Activated CD4-positive, alpha-beta memory T cell treated with anti-CD3 and anti-CD28 coated beads for 36 hours (primary cell): ENCODE measurements at places on chromosomes 5 and 9.

DNA sequence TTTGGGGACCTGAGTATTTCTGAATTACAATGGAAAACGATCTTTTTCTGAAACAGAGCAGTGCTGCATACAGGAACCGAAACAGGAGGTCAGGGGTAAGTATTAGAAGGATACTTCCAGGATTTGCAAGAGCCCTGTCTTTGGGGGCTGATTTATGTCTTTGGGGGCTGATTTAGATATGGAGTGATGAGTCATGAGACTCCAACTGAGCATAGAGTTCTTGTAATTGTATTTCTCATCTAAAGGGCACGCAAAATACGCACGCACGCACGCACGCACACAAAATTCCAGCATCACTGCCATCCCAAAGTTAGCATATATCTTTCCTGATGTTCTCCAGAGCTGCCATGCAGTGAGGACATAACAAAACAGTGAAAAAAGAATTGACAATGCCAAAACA lies 414.8 kb upstream of the CCNH start:
- DNase-seq, result no peak
- H3K4me3 ChIP-seq, result no peak overlapping the region
- H3K27me3 ChIP-seq, result no peaks in the 10 kb centered on the region

- H3K4me1 ChIP-seq, result no peaks in the 10 kb centered on the region
- no peaks in the 10 kb centered on the region for H3K27me3 ChIP-seq
- no peak for DNase-seq
Observed at GRCh38 chr9:81804306-81804705, 115.0 kb upstream of the TLE1 start.

DNA sequence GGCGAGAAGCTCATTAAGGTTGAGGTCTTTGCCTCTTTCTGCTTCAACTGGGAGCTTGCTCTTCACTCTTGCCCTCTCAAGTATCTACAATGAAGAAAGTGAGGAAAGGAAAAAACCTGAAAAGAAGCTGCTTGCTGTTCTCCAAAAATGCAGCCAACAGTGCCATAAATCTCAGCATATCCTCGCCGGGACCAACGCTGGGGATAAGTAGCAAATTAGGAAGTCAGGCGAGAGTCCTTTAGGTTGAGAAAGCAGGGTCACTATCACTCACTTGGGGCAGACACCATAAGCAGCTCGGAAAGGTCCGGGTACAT lies 399 bp downstream of the NUP155 start:
- peak overlapping the region; percentile 94 for H3K4me3 ChIP-seq
- DNase-seq, result no peak
- peaks cover 27% of the 10 kb centered on the region for H3K4me1 ChIP-seq
- peak overlapping the region; percentile 90 for H3K27ac ChIP-seq
- no peaks in the 10 kb centered on the region for H3K27me3 ChIP-seq
- peaks cover 6% of the 10 kb centered on the region for H3K36me3 ChIP-seq

GRCh38 chr9:123447934-123448646 lies 92.1 kb downstream of the CRB2 start:
- H3K4me1 ChIP-seq, result no peaks in the 10 kb centered on the region
- H3K27me3 ChIP-seq, result no peaks in the 10 kb centered on the region
- peaks cover 8% of the 10 kb centered on the region for H3K36me3 ChIP-seq

GRCh38 chr5:115873392-115873791 lies 31.7 kb downstream of the AP3S1 start:
- no peaks in the 10 kb centered on the region for H3K27me3 ChIP-seq
- H3K27ac ChIP-seq, result no peak overlapping the region
- no peak for DNase-seq
- H3K36me3 ChIP-seq, result peaks cover 43% of the 10 kb centered on the region
- no peak overlapping the region for H3K4me3 ChIP-seq
- H3K4me1 ChIP-seq, result no peaks in the 10 kb centered on the region

DNA sequence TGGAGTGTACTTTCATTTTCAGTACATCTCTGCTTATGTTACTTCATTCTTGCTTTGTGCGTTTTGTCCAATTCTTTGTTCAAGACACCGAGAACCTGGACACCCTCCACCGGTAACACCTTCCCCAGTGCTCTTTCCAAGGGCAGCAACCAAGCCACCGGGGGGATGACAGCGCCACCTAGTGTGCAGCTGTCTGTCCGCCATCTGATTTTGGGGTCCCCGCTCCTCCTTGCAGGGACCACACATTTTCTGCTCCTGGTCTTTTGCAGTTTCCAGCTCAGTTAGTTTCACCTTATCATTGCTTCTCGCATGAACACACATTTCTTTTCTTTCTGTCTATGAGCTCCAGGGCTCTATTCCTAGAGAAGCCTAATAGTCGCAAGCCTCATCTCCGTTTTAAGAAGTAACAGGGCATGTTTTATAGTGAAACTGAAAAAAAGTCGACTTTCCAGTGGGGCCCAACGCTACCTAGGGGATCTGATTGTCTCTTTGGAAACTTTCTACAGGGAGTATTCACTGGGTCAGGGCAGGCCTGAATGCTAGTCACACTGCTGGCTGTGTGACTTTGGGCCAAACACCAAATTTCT lies 152.1 kb downstream of the FSTL4 start:
- DNase-seq, result peak; percentile 63
- H3K4me1 ChIP-seq, result peaks cover 7% of the 10 kb centered on the region
- no peak overlapping the region for H3K4me3 ChIP-seq
- H3K27me3 ChIP-seq, result peaks cover 2% of the 10 kb centered on the region

DNA sequence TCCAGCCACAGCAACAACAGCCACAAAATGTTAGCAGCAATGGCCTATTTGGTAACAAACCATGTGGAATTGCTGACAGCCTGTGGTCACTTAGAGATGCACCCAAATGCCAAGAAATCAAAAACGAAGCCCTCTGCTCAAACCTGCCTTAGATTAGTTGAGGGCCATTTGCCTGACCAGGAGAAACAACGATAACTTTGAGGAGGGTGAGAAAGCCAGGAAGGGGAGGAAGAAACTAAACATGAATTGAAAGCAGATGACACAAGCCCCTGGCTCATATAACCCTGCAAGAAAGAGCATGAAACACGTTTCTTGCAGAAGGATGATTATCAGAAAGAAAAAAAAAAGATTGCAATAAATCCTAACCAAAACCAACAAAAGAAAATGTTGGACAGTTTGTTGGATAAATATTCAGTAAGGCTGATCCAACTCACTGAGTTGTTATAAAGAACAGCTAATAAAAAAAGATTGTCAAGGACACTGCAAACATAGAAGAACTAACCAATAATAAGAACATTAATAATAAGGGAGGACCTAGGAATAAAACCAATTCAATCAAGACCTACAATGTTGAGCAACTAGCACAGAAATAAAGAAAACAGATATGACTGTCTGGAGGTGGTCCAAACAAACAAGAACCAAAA lies 140.5 kb upstream of the SLC30A5 start:
- no peak overlapping the region for H3K27ac ChIP-seq
- DNase-seq, result no peak
- H3K4me1 ChIP-seq, result no peaks in the 10 kb centered on the region
- H3K36me3 ChIP-seq, result no peaks in the 10 kb centered on the region
- H3K27me3 ChIP-seq, result peaks cover 4% of the 10 kb centered on the region

DNA sequence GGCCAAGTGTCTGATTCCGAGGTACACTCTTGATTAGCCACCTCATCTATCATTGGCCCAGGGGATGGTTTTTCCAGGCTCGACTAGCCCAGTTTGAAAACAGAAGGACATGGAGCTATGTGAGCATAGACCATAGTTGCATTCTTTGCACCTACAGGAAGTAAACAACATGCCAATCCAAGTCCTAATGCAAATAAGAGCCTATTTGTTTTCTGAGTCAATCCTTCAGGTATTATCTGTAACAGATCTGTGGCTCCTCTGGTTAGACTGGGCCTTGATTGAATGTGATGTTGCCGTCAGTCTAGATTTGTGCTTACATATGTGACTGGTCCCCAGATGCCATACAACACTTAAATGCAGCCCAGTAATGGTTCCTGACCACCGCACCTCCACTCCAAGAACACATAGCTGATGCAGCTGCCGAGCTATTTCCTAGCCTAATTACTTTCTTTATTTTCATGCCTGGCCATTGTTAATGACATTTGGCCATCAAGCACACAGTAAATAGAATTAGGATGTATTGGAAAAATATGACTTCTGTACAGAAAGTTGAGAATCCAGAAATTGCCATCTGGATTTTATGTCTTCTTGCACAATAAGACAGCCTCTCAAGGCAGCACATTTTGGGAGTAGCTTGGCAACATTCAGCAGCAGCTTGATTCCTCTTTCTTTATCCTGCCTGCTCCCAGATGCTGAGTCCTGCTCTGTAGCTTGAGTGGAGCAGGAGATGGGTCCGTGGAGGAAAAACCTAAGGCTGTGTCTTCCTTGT lies 29.5 kb upstream of the ARHGAP26 start:
- H3K27ac ChIP-seq, result no peak overlapping the region
- no peaks in the 10 kb centered on the region for H3K27me3 ChIP-seq
- H3K4me3 ChIP-seq, result no peak overlapping the region
- DNase-seq, result no peak

- DNase-seq, result no peak
- no peak overlapping the region for H3K4me3 ChIP-seq
- no peaks in the 10 kb centered on the region for H3K36me3 ChIP-seq
Observed at GRCh38 chr9:134289241-134289875, 36.9 kb upstream of the RXRA start.

GRCh38 chr5:172701291-172701656 lies 60.2 kb downstream of the NEURL1B start:
- H3K27me3 ChIP-seq, result peaks cover 27% of the 10 kb centered on the region
- peaks cover 13% of the 10 kb centered on the region for H3K4me1 ChIP-seq
- no peak overlapping the region for H3K4me3 ChIP-seq
- no peak overlapping the region for H3K27ac ChIP-seq
- H3K36me3 ChIP-seq, result no peaks in the 10 kb centered on the region
